T-helper 9 cell (primary cell): ENCODE measurements at places on chromosomes 3 and 15.

GRCh38 chr3:136818191-136818768 lies 646 bp upstream of the SLC35G2 start:
- no peak for DNase-seq

DNA sequence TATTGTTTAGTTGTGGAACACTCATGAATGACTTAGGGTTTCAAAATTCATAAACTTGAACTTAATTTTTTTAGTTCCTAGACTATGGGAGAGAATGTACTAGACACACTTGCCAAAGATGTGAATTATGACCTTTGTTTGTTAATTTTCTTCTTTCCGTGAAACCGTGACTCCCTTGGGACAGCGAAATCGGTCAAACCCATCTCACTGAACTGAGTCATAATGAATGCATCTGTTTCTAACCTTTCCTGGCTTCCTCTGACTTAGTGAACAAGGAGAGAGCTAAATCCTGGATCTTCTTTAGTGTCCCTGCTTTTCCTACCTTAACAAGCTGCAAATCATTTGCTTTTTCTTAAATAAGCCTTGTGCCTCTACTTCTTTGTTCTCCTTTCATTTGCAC lies 85.5 kb downstream of the LARS2 start:
- DNase-seq, result no peak

DNA sequence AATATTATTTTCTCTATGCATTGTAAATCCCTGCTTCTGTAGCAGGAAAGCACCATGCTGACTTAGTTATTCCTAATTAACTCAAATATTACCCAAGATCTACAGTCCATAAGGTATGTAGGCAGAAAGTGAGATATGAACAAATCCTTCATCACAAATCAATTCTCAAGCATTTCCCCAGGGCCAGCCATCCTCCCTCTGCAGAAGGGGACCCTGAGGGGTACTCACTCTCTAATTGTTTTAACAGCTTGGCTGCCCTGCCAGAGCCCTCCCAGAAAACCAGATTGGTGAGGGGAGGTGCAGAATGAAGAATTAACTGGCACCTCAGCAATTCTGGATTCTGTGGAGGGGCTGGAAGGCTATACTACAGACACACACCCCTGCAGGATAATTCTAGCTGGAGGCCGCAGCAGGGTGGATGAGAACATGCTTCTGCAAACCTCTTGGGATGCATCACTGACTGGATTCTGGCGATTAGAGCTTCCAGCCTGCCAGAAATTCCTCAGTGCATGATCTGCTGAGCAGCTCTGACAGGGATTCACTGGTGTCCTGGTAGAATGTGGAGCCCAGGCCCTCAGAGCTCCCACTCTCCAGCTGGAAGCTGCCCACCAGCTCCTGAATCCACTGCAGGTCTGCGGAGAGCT lies 88.6 kb upstream of the HERC1 start:
- DNase-seq, result no peak

- DNase-seq, result no peak
Measured at GRCh38 chr3:129974833-129975704, 549 bp downstream of the TRH start.
